Neuronal stem cell (in vitro differentiated cells): ENCODE measurements at places on chromosomes 13 and 19.

- H3K4me1 ChIP-seq, result no peaks in the 10 kb centered on the region
- no peak overlapping the region for H3K27ac ChIP-seq
- no peak for DNase-seq
- H3K4me3 ChIP-seq, result no peak overlapping the region
- no peaks in the 10 kb centered on the region for H3K27me3 ChIP-seq
These were observed 251.5 kb upstream of the STARD13 start for GRCh38 chr13:33537026-33537425.

- no peak overlapping the region for H3K27ac ChIP-seq
- DNase-seq, result no peak
- H3K36me3 ChIP-seq, result no peaks in the 10 kb centered on the region
These were observed 22.0 kb downstream of the NDFIP2 start for GRCh38 chr13:79502859-79503468.

GRCh38 chr19:20066861-20067260 is 10.9 kb upstream of the ZNF90 start:
- DNase-seq, result no peak
- no peaks in the 10 kb centered on the region for H3K4me1 ChIP-seq
- H3K27ac ChIP-seq, result no peak overlapping the region
- no peaks in the 10 kb centered on the region for H3K36me3 ChIP-seq
- no peak overlapping the region for H3K4me3 ChIP-seq

DNA sequence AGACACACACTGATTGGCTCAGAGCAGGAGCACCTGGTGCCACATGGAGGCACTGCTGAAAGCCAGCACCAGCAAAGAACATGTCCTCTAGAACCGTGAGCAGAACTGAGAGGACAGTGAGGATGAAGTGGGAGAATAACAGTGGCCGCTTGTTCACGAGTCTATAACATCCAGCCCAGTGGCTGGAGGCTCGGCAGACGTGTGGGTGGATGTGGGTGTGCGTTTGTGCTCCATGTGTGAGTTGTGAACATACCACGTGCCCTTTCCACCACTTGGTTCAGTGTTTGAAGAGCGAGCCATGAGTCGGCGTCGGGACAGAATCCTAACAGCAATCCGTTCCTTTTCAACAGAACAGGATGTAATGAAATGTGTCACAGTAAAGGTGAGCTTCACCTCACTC is 113.0 kb downstream of the SOX1 start:
- peaks cover 3% of the 10 kb centered on the region for H3K4me1 ChIP-seq
- no peak for DNase-seq
- H3K4me3 ChIP-seq, result no peak overlapping the region

DNA sequence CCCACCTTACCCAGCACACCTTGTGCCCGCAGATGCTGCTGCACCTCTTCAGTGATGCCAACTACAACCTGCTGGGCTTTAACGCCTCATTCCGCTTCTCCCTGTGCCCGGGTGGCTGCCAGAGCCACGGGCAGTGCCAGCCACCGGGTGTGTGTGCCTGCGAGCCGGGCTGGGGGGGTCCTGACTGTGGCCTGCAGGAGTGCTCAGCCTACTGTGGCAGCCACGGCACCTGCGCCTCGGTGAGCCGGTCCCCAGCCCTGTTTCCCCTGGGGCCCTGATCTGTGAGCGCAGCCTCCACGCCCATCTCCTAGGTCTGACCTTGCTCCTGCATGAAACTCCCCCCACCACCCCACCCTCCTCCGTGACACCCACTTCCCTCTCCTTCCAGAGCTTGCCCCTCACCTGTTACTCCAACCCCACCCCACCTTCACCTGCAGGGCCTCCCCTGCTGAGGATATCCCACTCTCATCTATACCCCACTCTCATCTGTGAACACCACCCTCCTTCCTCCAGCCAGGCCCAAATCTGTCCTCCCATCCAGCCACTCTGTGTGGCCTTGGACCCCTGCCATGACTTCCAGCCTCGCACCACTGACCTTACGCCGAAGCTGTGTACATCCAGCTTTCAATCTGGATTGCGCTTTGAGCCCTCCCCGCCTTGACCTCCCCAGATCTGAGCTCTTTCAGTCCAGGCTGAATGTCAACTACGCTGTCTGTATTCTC is 8.7 kb downstream of the MEGF8 start:
- DNase-seq, result no peak
- H3K27me3 ChIP-seq, result no peaks in the 10 kb centered on the region
- no peaks in the 10 kb centered on the region for H3K4me1 ChIP-seq
- no peak overlapping the region for H3K27ac ChIP-seq

- H3K4me1 ChIP-seq, result no peaks in the 10 kb centered on the region
- no peak overlapping the region for H3K27ac ChIP-seq
- H3K4me3 ChIP-seq, result no peak overlapping the region
These were observed 40.0 kb downstream of the ZNF729 start for GRCh38 chr19:22326219-22326618.

DNA sequence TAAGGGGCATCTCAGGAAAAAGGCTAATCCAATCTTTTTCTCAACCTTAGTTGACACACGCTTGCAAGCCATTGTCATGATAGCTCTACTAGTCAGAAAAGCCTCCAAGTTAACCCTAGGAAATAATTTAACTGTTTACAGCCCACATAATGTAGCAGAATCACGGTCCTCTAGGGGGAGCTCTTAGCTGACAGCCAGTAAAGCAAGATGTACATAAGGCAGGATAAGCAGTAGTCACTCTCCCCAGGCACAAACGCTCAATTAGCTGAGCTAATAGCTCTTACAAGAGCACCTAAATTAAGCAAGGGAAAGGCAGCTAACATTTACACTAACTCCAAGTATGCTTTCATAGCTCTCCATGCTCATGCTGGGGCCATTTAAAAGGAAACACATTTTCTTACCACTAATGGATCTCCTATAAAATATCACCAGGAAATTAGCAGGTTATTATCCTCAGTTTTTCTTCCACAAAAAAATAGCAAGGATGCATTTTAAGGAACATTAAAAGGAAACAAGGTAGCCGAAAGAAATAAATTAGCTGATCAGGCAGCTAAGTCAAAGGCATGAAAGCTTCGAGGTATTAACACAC is 33.7 kb upstream of the ZSCAN5A start:
- H3K4me3 ChIP-seq, result no peak overlapping the region
- no peaks in the 10 kb centered on the region for H3K36me3 ChIP-seq
- no peak for DNase-seq

DNA sequence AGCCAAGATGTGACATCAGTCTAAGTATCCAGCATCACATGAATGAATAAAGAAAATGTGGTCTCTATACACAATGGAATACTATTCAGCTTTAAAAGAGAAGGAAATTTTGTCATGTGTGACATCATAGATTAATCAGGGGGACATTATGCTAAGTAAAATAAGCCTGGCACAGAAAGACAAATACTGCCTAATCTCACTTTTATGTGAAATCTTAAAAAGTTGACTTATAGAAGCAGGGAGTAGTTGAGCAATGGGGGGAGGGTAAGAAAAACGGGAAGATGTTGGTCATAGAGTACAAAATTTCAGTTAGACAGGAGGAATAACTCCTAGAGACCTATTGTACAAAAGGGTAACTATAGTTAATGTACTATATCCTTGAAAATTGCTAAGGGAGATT is 10.4 kb upstream of the LCP1 start:
- no peak overlapping the region for H3K27ac ChIP-seq
- H3K4me1 ChIP-seq, result no peaks in the 10 kb centered on the region
- DNase-seq, result no peak
- no peak overlapping the region for H3K4me3 ChIP-seq

DNA sequence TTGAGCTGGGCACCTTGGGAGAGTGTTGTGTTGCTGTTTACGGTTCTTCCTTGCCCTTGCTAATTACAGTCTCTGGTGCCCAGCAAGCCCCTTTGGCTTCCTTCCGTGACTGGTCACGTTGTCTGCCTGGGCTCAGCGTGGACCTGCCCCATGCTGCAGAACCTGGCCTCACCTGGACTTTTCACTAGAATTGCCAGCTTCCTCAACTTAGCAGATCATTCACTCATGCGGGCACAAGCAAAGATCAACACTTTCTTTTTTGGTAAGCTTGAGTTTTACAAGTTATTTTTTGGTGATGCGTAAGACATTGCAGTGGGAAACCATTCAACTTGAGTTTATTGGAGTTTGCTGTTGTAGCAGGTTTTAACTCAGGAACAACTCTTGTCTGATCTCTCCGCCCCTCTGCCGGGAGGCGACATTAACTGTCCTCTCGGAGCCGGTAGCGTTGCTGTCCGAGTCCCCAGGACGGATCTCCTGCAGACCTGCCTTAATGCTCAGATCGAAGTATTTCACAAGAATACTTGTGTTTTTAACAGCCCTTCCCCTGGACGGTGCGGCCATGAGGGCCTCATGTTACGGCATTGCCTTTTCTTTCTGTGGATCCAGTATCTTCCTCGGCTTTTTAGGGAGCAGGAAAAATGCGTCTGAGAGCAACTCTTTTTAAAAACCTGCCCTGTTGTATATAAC is 15.7 kb upstream of the TEX29 start:
- H3K4me1 ChIP-seq, result no peaks in the 10 kb centered on the region
- H3K27ac ChIP-seq, result no peak overlapping the region
- H3K27me3 ChIP-seq, result no peaks in the 10 kb centered on the region
- DNase-seq, result no peak
- H3K36me3 ChIP-seq, result peaks cover 94% of the 10 kb centered on the region

DNA sequence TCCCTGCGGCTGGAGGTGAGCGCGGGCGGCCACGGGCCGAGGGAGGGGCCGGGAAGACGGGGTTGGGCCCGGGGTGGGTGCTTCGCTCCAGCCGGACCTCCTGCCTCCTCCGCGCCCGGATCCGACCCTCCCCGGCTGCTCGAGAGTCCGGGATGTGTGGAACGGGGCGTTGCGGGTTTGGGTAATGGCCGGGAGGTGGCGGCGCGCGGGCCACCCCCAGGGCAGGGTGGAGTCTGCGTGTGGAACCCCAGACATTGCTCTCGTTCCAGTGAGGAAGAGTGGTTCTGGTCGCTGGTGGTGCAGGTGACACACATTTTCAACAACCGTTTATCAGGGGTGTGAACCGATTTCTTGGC is 38.8 kb downstream of the ARHGEF7 start:
- H3K4me3 ChIP-seq, result peak overlapping the region; percentile 91
- H3K27ac ChIP-seq, result peak overlapping the region; percentile 80
- H3K27me3 ChIP-seq, result no peaks in the 10 kb centered on the region
- peaks cover 1% of the 10 kb centered on the region for H3K4me1 ChIP-seq
- DNase-seq, result no peak

GRCh38 chr13:28981530-28981929 is 161.4 kb downstream of the MTUS2 start:
- no peak overlapping the region for H3K27ac ChIP-seq
- H3K4me3 ChIP-seq, result no peak overlapping the region
- no peaks in the 10 kb centered on the region for H3K4me1 ChIP-seq
- peaks cover 8% of the 10 kb centered on the region for H3K27me3 ChIP-seq
- no peaks in the 10 kb centered on the region for H3K36me3 ChIP-seq
- DNase-seq, result no peak

GRCh38 chr19:50311723-50312635 is 17.2 kb downstream of the KCNC3 start:
- DNase-seq, result no peak
- H3K36me3 ChIP-seq, result no peaks in the 10 kb centered on the region
- peaks cover 17% of the 10 kb centered on the region for H3K4me1 ChIP-seq
- H3K4me3 ChIP-seq, result peak overlapping the region; percentile 32

DNA sequence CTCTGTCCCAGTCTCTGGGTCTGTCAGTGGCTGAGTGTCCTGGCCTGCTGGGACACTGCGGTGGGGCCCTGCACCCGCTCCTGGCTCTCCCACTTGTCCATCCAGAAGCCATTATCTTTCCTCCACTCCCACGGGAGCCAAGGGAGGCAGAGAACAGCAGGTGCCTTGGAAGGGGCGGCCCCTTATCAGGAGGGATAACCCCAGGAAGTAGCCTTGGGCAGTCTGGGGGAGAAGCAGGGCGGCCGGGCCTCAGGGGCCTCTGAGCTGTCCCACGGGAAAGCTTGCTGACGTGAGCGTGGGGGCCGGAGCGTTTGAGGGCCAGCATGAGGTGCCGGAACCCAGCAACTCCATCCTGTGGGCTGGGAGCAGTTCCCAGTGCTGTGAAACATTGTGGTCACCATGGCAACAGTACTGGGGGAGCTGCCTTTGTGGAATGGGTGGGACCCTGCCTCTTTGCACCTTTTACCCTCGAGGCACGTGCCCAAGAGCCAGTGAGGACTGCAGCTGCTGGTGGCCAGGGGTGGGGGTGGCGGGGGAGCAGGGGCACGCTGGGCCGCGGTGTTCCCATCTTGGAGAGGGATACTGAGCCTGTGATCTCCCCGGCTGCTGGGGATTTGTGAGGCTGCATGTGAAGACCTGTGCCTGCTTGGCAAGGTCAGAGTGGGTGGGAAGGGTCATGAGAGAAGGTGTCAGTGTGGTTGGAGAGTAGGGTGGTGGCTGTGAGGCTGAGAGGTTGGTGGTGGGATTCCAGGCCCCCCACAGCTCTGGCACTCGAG is 20.9 kb downstream of the KLHL26 start:
- no peak overlapping the region for H3K4me3 ChIP-seq
- H3K36me3 ChIP-seq, result no peaks in the 10 kb centered on the region
- H3K27me3 ChIP-seq, result no peaks in the 10 kb centered on the region
- peak overlapping the region; percentile 10 for H3K27ac ChIP-seq

DNA sequence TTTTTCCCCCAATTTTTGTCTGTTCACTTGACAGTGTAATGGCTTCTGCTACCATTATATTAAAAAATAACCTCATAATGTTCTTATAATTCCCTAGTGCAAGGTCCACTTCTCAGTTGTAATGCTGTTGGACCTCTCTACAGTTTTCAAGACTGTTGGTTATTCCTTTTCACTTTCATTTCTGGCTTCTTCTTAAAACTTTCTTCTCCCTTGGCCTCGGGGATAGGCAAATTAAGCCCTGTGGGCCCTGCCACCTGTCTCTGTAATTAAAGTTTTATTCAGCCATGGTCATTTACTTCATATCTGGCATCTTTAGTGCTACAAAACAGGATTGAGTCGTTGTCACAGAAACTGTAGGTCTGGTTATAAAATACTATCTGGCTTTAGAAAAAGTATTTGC is 313.5 kb downstream of the KLF12 start:
- no peak for DNase-seq
- no peaks in the 10 kb centered on the region for H3K4me1 ChIP-seq
- no peaks in the 10 kb centered on the region for H3K27me3 ChIP-seq
- H3K36me3 ChIP-seq, result no peaks in the 10 kb centered on the region
- no peak overlapping the region for H3K4me3 ChIP-seq

- DNase-seq, result no peak
- H3K27ac ChIP-seq, result no peak overlapping the region
- H3K4me1 ChIP-seq, result peaks cover 5% of the 10 kb centered on the region
- no peaks in the 10 kb centered on the region for H3K27me3 ChIP-seq
These were observed 41.7 kb downstream of the GGACT start for GRCh38 chr13:100546713-100547405.

- DNase-seq, result no peak
- H3K36me3 ChIP-seq, result peaks cover 24% of the 10 kb centered on the region
- H3K4me1 ChIP-seq, result no peaks in the 10 kb centered on the region
- no peak overlapping the region for H3K4me3 ChIP-seq
These were observed 15.2 kb downstream of the KCTD15 start for GRCh38 chr19:33811736-33812387.
